ENCODE measurements at places on chromosomes 16 and 17.

DNA sequence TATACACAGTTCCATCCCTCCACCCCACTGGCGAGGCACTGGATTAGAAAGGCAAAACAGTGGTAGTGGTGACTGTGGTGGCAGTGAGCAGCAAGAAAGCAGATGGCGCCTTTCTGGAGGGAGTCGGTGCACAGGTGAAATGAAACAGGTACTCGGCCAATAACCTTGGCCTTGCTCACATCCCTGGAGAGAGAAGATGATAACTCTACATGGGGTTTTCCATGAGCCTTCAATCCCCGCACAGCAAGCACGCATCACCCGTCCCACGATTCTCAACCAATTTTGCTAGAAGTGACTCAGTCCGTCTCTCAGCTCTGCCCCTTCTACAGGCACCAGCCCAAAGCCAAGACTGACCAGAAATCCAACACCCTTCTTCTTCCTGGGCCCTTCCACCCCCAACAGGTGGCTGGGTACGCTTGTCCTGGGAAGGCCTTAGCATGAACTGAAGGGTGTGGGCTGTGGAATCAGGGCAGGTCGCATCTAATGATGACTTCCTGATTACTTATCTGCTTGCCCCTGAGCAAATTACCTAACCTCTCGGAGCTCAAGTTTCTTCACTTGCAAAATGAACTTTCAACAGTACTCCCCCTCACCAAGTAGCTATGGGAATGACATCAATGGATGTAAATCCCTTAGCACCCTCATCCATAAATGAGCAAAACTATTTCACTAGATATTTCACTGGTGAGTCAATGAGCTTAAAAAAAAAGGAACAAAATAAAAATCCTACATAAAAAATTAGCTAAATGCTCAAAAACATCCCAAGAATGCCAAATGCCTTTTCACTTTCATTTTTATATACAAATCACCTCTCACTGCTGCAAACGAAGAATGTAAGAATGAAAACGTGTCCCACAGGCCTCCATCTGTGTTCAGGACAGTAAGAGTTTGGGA, 18.0 kb downstream of the XPO6 start:
- no peak for DNase-seq

GRCh38 chr17:27540318-27541101, 84.3 kb downstream of the KSR1 start:
- DNase-seq: peak; percentile 71

DNA sequence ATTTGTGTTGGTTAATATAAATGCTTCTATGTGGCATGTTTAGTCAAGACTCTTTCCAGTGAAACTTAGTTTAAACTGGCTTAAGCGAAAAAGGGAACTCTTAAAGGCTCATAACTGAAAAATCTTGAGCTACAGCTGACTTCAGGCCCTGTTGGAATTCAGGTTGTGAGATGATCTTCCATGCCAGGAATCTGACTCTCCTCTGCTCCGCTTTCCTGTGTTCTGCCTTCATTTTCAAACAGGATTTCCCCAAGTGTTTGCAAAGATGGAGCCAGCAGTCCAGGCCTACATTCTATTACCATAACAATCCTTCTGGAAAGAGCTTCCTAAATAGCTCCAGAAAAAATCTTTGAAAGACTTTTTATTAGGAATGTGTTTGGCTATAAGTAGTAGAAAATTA, 134.9 kb downstream of the NLK start:
- no peak for DNase-seq

DNA sequence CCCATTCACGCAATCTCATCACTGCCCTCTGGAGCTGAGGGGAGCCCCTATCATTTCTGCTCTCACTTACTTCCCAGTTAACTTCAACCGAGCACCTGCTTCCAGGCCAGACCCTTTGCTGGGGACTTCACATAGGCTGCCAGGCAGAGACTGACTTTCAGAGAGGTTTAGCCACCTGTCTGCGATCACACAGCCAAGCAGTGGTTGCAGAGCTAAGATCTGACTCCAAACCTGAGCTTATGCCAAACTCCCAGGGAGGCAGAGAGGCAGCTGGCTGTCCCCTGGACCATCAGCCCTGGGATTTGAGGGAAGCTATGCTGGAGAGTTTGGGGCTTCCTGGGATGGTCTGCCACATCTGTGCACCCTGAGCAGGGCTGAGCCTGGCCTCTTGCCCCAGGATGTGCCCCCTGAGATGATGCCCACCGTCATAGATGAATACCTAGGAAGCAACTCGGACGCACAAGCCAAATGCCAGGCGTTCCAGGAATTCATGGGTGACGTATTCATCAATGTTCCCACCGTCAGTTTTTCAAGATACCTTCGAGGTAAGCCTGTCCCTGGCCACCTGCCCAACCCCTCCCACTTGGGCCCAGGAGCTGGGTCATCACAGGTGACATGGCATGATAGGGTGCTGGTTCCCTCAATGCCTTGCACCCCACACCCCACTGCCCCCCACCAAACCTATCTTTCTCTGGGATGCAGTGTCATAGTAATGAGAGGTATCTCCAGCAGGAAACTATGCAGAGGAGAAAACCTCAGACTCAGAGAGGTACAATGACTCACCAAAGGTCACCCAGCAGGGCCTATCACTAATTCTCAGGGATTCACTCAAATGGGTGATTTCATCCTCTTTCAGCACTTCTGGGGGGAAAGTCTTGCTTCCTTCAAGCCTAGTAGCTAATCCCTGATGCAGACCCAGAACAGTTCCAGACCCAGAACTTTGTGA, 10.0 kb downstream of the CES3 start:
- no peak for DNase-seq

- no peak for DNase-seq
Observed at GRCh38 chr16:10514369-10515055, 65.9 kb downstream of the EMP2 start.

DNA sequence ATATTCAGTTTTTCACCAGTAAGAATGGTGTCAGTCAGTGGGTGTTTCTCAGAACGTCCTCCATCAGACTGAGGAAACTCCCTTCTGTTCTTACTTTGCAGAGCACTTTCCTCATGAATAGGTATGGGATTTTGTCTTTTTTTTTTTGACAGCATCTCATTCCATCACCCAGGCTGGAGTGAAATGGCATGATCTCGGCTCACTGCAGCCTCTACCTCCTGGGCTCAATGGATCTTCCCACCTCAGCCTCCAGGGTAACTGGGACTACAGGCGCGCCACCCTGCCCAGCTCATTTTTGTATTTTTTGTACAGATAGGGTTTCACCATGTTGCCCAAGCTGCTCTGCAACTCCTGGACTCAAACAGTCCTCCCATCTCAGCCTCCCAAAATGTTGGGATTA, 130.3 kb downstream of the ZNF778 start:
- no peak for DNase-seq

DNA sequence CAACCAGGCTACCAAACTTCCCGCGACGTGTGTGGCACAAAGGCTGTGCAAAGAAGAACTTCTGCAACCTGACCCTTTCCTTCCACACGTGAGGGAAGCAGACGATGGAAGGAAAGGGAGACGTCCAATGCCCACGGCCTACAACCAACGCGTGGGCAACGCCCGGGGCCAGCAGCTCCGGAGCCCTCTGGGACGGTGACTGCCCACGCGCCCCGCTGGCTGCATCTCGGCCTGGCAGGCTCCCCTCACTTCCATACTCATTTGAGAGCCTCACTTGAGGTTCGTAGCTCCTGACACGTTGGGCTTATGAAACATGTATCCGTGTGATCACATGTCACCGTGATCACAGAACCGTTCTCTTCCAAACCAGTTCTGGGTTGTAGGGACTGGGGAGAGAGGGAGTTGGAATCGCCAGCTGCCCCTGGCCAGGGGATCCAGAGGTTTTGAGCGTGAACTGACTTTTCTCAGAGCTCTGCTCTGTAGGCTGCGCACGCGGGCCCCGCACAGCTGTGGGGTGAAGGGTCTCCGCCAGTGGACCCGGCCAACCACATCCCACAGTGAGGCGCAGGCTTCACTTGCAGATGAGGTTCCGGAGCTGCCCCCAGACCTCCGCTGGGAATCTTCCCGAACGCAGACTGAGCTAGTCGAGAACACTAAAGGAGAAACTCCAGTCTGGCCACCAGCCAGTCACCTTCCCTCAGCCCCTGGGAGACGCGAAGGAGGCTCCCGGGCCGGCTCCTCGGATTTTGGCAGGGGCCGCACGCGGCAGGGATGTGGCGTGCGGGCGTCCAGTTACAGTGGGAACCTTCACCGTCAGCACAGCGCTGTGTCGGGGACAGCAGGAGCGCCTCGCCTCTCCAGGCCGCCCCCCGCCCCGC, 1.0 kb downstream of the LMF1 start:
- DNase-seq: no peak

GRCh38 chr16:22948603-22949368, 134.8 kb downstream of the HS3ST2 start:
- peak; percentile 48 for DNase-seq

- DNase-seq: no peak
Observed at GRCh38 chr17:71313866-71314265, 807.0 kb upstream of the SOX9 start.

- no peak for DNase-seq
Observed at GRCh38 chr17:30212750-30213149, 22.7 kb downstream of the SLC6A4 start.

GRCh38 chr16:31052114-31052513, 18.8 kb downstream of the STX4 start:
- DNase-seq: no peak

DNA sequence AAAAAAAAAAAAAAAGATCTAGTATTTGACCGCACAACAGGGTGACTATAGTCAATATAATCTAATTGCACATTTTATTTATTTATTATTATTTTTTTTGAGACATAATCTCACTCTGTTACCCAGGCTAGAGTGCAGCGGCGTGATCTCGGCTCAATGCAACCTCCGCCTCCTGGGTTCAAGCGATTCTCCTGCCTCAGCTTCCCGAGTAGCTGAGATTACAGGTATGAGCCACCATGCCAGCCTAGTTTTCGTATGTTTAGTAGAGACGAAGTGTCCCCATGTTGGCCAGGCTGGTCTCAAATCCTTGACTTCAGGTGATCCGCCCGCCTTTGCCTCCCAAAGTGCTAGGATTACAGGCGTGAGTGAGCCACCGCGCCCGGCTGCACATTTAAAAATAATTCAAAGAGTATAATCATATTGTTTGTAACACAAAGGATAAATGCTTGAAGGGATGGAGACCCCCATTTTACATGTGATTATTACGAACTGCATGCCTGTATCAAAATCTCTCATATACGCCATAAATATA, 794 bp downstream of the ANKS3 start:
- DNase-seq: no peak

- no peak for DNase-seq
Observed at GRCh38 chr17:82837586-82838320, 2.1 kb downstream of the ZNF750 start.

DNA sequence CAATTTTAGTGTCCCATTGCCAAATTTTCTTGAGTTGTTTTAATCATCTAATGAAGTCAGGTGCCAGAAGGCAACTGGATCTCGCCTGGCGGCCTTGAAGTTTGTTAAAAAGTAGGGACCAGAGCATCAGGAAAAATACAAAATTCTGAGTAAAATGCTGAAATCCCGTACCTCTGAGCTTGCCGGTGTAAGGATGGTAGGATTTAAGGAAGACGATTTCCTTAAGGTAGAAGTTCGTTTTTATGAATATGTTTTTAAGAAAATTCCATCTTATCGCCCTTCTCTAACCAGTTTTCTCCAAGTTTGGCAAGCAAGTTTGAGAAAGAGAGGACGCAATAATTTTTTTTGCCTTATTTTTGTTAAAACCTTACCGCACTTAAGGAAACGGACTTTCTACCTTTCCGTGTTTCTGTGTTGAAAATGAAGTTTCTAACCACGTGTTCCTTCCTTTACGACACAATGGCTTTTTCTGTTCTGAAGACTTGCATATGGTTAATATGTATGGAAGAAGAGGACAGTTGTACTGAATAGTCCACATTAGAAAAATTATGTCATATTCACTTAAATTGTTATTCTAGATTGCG, 748 bp downstream of the ATF7IP2 start:
- no peak for DNase-seq

DNA sequence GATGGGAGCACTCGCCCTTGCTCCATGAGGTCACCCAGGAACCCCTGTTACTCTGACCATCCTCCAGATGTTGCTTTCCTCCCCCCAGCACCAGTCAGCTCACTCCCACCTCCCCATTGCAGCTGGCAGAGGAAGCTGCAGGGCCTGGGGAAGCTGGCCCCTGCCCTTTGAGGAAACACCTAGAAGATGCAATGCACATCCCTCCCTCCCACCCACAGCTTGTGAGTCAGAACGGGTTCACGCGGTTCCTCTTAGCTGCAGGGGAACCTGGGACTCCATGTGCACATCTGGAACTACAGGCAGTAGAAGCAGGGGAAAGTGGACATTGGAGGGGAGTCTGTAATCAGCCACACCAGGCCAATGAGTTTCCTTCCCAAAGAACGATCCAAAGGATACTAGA, 96.9 kb downstream of the KATNIP start:
- no peak for DNase-seq

GRCh38 chr17:61595418-61596186, 4.6 kb upstream of the NACA2 start:
- no peak for DNase-seq

GRCh38 chr16:89115216-89115861, 21.7 kb downstream of the ACSF3 start:
- peak; percentile 33 for DNase-seq

- no peak for DNase-seq
Observed at GRCh38 chr17:47280072-47280811, 26.6 kb downstream of the ITGB3 start.

DNA sequence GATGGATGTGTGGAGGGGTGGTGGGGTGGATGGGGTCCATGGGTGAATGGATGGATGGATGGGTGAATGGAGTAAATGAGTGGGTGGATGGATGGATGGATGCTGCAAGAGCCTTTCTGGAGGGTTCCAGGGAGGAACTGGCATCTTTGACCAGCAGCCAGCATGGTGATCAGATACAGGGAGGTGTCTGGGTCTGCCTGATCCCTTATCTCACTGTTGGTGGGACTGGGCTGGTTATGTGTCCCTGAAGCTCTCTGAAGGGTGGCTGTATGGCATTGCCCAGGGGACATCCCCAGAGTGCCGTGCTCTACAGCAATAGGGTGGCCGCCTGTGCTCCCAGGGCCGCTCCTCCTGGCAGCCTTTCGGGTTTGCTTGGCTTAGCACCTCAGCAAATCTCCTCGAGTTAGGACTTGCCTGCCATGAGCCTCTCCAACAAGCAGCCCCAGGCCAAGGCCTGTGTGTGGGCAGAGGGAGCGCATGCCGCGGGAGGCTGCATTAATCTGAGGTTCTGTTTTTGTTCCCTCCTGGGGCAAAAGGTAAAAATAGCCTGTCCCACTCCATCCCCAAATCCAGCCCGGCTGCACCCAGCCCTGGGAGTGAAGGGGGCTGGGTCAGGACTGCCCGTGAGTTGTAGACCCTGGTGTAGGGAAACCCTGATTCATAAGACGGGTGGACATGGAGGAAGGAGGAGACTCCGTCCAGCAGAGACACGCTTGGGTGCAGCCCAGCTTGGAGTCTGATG, 165.4 kb downstream of the SEC14L1 start:
- DNase-seq: no peak

All from hypothalamus (tissue), 51 donors.